Inflammatory macrophage (primary cell): ENCODE measurements at places on chromosomes 5 and 9.

DNA sequence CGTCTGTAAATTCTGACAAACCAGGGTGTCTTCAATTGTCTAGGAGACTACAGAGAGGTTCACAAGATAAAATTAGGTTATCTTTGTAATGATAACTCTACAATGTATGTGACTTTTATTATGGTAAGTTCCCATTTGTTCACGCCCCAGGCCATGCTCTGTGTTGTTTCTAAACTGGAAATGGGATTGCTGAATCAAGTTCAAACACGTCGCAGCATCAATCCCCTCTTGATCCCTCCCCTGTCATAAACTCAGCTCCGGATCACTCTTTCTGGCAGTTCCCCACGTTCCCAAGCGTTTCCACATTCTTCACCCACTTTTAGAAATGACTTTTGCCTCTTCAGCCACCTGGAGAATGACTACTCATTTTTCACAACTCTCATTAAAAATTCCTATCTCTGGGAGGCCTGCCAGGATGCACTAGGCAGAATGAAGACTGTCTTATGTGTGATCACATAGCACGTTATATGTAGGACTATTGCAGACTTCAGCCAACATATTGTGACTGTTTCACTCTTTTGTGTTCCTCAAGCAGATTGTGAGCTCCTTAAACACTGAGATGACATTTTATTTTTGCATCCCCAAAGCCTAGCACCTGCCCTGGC, 1124.2 kb upstream of the WWC1 start:
- DNase-seq: no peak

- peak; percentile 34 for DNase-seq
Observed at GRCh38 chr5:96434201-96434645, 1.2 kb upstream of the PCSK1 start.

GRCh38 chr5:141747152-141748141, 65.4 kb upstream of the ARAP3 start:
- DNase-seq: no peak

DNA sequence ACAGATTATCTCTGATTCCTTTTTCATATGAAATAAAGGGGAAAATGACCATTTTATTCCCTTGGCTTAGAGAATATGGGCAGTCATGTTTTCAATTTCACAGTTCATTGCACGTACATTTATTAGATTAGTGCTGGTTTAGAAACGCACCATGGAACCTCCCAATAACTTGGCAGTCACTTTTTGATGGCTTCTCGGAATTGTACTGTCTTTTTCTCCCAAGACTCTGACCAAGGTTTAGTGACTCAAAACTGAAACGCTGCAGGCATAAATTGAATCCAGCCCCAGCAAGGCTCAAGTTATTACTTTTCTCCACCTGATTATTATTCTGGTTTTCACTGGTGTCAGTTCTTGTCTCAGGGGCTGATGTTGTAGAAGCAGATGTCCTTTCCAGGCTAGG, 55.6 kb upstream of the EGFLAM start:
- no peak for DNase-seq

DNA sequence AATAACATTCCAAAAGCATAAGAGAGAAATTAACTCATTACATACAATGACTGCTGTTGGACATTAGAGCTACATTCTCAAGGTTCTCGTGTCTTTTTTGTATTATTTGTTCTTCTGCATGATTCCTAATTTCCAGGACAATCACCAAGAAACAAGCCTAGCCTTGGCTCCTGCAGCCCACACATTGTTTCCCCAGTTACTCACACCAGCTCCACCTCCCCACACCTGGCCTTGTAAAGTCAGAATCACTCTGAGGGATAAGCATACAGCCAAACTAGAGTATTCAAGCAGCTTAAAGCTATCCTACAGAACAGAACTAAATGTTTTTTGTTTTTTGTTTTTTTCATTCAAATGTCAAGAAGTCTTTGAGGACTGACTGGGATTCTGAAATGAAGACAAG, 189.2 kb downstream of the HINT1 start:
- no peak for DNase-seq

DNA sequence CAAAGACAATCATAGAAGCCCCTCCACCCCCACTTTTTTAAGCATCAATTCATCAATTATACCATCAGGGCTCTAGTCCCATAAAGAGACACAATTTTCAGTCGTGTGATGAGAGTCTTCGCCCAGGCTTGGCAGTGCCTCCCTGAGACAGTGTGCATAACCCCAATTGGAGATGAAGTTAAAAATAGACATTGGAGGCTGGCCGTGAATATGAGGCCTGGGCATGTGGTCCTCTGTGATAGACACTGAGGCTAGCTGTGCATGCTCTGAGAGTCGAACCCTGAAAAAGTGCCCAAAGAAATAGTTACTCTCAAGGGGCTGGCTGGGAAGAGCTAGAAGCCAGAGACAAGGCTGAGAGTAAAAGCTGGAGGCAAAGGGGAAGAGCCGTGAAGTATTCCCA, 248.6 kb upstream of the NR4A3 start:
- no peak for DNase-seq

GRCh38 chr9:134966697-134967546, 49.2 kb upstream of the FCN1 start:
- DNase-seq: no peak

GRCh38 chr9:123445116-123445515, 89.1 kb downstream of the CRB2 start:
- no peak for DNase-seq

GRCh38 chr5:84303315-84303714, 81.4 kb downstream of the EDIL3 start:
- no peak for DNase-seq

DNA sequence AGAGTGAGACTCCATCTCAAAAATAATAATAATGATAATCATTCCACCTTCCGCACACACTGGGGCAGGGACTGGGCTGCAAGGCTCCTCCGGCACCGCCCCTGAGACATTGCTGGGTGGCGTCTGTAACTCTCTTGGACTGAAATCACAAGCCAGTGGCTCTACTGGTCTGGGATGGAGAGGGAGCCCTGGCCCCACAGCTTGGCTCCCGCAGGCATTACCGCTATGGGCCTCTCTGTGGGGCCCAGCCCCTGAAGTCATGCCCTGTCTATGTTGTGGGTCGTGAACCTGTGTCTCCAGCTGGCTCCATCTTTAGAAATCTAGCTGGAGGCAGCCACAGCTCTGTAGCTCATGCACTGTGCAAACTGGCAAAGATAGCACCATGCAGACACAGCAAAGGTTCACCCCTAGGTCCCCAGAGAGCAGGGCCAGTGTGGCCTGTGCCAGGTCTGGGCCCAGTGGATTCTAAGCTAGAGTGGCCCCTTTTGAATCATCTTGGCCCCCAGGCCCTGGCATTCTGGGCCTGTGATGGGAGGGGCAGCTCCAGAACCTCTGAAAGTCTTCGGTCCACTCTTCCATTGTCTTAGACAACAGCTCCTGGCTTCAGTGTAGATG, 36.1 kb upstream of the COL5A1 start:
- DNase-seq: no peak

- no peak for DNase-seq
Observed at GRCh38 chr5:112583166-112583565, 154.5 kb upstream of the APC start.

DNA sequence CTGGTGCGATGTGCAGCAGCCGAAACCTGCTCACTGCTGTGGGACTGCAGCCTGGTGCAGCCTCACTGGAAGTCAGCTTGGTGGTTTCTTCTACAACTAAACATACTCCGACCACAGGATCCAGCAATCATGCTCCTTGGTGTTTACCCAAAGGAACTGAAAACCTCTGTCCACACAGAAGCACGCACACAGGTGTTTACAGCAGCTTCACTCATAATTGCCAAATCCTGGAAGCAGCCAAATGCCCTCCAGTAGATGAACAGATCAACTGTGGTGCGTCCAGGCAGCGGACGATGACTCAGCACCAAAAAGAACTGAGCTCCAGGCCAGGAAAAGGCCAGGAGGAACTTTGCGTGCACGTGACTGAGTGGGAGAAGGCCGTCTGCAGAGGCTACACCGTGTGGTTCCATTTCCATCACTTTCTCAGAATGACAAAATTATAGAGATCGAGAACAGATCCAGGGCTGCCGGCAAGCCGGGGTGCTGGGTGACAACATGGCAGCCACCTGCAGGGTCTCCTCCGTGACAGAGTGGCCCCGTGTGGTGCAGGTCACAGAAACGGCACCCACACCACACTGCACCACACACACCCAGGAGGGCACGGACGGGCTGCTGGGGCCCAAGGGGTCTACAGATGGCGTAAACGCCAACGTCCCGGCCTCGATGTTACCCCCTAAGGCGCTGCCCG, 23.1 kb upstream of the NSMF start:
- DNase-seq: peak; percentile 95
